ENCODE measurements at places on chromosomes 1 and 21. TPM values are rescaled to one million over a fixed set of nuclear protein-coding genes. Genes with fewer than 3 reads are reported as not detected.

Gene HSPB7
- 3.5 TPM for total RNA-seq

Gene ADIPOR1
- 66.7 TPM for total RNA-seq

Gene LAMC2
- total RNA-seq, result 27.6 TPM

Gene SLC27A3
- total RNA-seq, result 6.9 TPM

Gene TRPM2
- total RNA-seq, result under 0.01 TPM

Gene TRIM67
- total RNA-seq, result not detected

Gene OR2T12
- total RNA-seq, result not detected

Gene CFHR2
- not detected for total RNA-seq

Gene S100A7A
- total RNA-seq, result not detected

Gene PEAR1
- total RNA-seq, result 11.3 TPM

Gene DNAH14
- total RNA-seq, result 13.5 TPM

Gene IARS2
- total RNA-seq, result 87.0 TPM

Gene CASQ1
- not detected for total RNA-seq

Gene CFAP141
- total RNA-seq, result not detected

Gene MAB21L3
- total RNA-seq, result under 0.01 TPM

Data from fibroblast of villous mesenchyme (primary cell).